ENCODE measurements at places on chromosomes 2 and 18. TPM values are rescaled to one million over a fixed set of nuclear protein-coding genes. Genes with fewer than 3 reads are reported as not detected.

DNA sequence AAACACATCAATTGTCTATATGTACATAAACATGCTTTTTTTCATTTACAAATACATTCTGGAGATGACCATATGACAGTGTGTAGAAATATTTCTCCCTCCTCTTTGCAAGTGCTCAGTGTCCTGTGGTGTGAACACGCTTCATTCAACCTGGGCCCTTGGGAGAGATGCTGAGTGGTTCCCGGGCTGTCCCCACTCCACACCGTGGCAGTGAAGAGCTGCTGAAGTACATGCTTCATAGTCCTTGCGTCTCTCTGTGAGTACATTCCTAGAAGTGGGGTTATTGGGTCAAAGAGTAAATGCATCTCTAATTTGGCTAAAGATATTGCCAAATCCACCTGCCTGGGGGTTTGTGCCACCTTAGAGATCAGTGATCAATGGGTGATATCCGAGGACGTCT is 6.5 kb upstream of the GPR35 start:
- no peak for DNase-seq

DNA sequence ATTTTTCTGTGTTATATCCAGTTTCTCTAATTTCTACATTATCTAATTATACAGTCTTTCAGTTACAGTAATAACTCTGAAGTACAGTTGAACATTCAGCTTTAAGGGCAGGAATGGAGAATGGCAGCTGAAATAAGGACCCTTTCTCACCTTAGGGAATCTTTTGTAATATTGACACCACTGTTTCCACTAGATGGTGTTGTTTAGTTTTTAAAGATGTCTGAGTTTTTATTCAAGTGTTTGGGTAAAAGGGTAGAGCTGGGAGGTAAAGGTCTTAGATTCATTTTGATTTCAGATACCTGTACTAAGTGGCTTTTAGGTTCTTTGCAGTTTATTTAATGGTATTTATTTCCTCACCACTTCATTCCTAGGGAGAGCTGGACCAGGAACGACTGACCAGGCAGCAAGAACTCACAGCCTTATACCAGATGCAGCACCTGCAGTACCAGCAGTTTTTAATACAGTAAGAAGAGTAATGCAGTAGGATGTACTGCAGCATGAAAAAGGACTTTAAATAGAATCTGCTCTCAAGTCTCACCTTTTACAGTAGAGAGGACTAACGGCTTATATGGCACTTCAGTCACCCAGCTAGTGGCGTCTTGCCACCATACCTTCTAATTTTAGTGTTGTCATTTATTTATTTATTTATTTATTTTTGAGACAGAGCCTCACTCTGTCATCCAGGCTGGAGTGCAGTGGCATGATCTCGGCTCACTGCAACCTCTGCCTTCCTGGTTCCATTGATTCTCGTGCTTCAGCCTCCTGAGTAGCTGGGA is 33.2 kb upstream of the KCNJ13 start:
- no peak for DNase-seq

DNA sequence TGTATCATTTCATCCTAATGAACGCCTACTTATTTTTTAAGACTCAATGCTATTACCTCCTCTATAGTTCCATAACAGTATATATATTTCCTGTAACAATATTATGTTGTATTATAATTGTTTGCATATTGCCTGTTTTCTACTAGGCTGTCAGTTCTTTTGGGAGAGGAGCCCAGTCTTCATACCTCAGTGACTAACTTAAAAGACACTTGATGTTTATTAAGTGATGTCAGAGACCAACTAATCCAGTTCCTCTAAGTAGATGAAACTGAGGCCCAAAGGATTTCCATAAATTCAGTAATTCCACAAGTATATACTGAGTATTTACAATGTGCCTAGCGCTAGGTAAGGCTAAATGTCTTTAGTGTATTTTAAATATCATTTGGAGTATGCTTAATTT is 48.9 kb upstream of the AAK1 start:
- DNase-seq, result no peak

GRCh38 chr2:96584017-96584416 is 47.5 kb downstream of the ARID5A start:
- DNase-seq, result no peak

- no peak for DNase-seq
Observed at GRCh38 chr2:28648671-28649395, 102.8 kb upstream of the PPP1CB start.

The CABLES1 gene
- total RNA-seq, result 3.7 TPM

Data from activated CD4-positive, alpha-beta T cell treated with anti-CD3 and anti-CD28 coated beads for 36 hours (primary cell).